Activated T-cell treated with anti-CD3 and anti-CD28 coated beads for 24 hours (primary cell): ENCODE measurements at places on chromosomes 16 and 17.

DNA sequence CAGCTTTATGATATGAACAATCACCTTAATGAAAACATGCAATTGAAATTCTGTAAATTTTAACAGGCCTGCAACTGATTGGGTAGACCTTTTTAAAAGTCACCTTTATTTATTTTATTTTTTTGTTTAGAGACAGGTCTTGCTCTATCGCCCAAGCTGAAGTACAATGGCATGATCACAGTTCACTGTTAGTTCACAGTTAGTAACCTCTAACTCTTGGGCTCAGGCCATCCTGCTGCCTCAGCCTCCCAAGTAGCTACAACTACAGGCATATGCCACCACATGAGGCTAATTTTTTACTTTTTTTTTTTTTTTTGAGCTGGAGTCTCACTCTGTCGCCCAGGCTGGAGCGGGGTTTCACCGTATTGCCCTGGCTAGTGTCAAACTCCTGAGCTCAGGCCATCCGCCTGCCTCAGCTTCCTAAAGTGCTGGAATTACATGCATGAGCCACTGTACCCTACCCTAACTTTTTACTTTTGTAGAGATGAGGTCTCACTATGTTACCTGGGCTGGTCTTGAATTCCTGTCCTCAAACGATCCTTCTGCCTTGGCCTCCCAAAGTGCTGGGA lies 28.0 kb downstream of the AP1G1 start:
- no peak for DNase-seq

- DNase-seq = no peak
Observed at GRCh38 chr17:41492771-41493170, 3.1 kb upstream of the KRT36 start.

GRCh38 chr17:29959658-29960337 lies 18.4 kb downstream of the EFCAB5 start:
- DNase-seq = no peak

GRCh38 chr17:66949501-66949900 lies 15.0 kb upstream of the CACNG4 start:
- DNase-seq = no peak

GRCh38 chr17:10337976-10338375 lies 34.8 kb downstream of the MYH13 start:
- no peak for DNase-seq

GRCh38 chr17:40443196-40443987 lies at the start of gene IGFBP4:
Gene IGFBP4 (plus strand): TSS chr17:40443450. CDS start chr17:40443736, 286 bp downstream.
- DNase-seq = peak; percentile 46

DNA sequence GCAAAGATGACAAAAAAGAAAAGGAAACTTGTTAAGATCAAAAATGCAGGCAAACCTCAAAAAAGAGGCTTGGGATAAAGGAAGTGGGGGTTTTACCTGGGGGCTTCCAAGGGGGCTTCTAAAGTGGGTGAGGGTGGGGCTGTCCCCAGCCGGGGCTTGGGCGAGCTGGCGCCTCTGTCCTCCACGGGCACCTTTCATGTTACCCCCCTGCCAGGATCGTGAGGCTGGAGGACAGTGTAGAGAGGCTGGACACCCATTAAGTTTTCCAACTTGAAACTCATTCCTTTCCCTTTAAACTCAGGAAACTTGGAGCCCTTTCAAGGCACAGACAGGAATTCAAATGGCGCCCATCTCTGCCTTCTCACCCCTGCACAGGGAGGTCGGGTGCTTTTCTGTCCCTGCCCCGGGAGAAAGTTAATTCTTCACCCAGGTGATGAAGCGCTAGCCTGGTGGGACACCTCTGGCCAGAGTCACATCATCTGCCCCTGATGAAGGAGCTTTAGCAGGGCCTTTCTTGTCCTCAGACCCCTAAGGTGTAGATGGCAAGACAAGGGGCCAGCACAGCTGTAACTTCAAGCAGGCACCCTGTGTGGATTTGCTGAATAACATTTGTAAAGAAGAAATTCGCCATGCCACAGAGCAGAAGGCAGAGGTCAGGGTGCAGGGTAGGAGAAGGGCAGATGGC lies 87.3 kb downstream of the C16orf78 start:
- DNase-seq = no peak

DNA sequence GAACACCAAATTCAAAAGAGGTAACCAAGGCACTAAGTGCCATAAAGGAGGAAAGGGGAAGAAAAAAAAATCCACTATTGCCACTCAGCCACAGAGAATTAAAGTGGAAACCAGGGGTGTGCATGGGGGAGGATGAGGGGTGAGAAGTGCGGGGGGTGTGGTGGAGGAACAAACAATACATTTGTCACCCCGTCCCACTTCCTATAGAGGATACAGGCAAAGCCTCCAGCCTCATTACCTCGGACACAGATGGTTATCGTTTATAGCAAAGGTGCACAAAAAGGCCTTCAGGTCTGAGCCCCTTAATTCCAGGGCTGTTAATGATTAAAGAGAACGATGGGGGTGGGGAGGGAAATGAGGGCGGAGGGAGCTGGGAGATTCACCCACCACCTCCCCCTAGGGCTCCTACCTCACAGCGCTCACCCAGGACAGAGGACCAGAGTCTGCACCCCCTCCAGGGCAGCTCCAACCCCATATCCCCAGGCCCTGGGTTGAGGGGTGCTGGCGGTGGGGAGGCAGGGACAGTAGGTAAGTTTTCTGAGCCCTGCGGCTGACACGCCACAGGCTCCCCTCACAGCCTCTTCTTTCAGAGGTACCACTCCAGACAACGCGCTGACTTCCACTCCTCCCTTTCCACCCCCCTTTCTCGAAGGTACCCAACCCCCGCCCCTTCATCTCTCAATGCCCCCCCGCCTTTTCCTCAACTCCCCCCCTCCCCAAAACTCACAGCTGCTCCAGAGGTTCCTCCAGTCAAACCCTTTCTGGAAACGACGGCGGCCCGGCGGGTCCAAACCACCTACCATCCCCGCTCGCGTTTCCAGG lies 470 bp downstream of the DCUN1D3 start:
- DNase-seq = no peak

- DNase-seq = no peak
Observed at GRCh38 chr17:77802333-77802615, 156.2 kb upstream of the TNRC6C start.

DNA sequence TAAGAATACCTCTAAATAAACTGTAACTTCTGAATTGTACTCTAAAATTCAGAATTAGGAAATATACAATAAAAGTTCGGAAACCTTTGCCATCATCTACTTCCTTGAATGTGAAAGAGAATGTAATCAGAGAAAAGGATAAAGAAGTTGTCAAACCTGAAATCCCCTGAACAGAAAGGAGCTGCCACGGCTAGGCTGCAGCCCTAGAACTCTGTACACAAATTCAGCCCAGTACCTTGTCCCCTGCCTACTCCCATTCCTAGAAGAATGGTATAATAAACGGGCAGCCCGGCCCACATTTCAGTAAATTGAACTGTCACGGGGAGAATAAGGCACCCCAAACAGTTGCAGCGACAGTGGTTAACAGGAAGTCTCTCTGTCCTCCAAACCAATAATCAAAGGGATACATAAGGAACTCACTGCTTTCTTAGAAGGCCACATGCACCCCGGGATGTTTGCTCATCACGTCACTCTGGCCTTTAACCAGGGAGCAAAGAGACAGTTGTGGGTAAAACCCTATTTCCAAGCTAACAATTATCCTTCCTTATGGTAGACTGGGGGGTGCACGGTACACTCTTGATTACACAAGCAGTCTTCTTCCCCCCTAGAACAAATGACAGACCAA lies 24.3 kb upstream of the RFFL start:
- DNase-seq = no peak

GRCh38 chr17:57914273-57915142 lies 40.7 kb downstream of the CUEDC1 start:
- no peak for DNase-seq

GRCh38 chr16:84673203-84673535 lies 24.9 kb downstream of the KLHL36 start:
- no peak for DNase-seq

DNA sequence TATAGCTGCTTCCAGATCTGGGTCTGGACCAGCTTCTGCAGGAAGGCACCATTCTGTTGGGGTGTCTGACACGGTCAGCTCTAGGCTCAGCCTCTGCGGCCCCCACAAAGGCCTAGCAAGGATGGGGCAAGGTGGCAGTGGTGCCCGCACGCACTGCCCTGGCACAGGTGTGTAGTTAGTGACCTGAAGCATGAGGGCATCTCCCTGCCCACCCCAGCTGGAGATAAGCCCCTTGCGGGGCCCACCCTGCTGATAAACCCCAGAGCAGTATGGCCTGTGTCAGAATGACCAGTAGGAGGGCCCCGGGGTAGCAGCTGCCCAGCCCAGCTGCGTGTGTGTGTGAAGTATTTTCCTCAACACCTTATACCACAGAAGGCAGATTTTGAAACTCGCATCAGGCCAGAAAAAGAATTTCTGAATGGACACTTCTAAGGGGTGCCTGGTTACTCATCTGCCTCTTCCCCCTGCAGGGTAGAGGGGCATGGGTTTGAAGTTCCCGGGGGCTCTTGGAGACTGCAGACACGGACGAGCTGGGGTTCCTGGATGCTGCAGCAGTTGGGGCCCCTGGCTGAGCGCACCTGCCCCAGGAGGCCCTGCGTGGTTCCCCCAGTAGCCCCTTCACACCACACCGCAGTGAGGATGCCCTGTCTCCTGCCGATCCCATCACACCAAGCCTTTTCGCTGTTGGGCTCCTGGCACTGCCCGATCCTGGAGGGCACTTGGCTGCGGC lies 4.5 kb downstream of the ARHGDIA start:
- DNase-seq = no peak

DNA sequence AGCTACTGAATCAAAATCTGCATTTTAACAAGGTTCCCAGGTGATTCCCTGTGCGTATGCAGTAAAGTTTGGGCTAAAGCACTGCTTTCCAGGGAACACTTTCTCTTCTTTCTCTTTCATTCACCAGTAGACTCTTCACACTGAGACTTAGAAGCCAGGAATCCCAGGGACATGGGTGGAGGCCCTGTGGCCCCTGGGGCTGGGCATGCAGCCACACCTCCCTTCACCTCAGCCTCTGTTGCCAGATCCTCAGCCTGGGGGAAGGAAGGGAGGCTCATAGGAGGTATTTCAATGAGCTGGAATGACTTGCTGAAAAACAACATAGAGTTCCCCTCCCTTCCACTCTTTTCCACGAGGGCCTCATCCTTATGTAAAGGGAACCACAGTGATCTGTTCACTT lies 1.2 kb downstream of the G6PC3 start:
- DNase-seq = no peak

- no peak for DNase-seq
Observed at GRCh38 chr17:31564883-31565301, 173.4 kb downstream of the RAB11FIP4 start.

DNA sequence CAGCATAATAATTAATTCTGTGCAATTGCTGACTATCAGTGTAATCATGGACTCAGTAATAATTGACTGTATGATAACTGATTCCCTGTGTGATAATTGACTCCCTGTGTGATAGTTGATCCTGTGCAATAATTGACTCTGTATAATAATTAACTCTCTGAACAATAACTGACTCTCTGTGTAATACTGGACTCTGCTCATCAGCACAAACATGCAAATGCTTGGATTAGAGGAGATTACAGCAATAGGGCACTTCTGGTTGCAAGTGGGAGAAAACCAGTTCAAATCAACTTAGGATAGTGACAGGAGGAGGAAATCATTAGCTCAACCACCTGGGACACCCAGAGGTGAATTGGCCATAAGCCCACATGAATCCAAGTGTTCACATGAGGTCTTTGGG lies 582.1 kb downstream of the RBFOX1 start:
- DNase-seq = no peak
